ENCODE measurements at places on chromosomes 4 and X. TPM values are rescaled to one million over a fixed set of nuclear protein-coding genes. Genes with fewer than 3 reads are reported as not detected.

GRCh38 chr4:184475096-184475461 is 729 bp upstream of the IRF2 start:
- peak; percentile 28 for DNase-seq

DNA sequence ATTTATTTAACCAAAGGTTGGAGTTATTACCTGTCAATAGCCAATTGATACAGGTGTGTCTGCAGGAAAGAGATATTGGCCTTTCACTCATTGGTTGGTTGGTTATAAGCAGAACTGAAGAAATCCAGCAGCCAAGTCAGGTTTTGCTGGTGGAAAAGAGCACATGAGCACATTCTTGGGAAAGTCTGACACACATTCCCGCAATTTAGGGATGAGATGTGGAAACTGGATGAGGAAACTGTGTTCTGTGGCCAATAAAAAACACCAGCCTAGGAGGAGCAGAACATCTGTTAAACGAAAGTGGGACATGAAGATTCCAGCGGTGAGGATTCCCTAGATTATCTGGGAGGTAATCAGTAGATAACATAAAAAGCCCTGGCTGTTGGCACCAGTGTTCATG is 567.4 kb upstream of the CPEB2 start:
- DNase-seq: no peak

- DNase-seq: peak; percentile 59
Measured at GRCh38 chrX:154534526-154535322, 11.9 kb downstream of the G6PD start.

DNA sequence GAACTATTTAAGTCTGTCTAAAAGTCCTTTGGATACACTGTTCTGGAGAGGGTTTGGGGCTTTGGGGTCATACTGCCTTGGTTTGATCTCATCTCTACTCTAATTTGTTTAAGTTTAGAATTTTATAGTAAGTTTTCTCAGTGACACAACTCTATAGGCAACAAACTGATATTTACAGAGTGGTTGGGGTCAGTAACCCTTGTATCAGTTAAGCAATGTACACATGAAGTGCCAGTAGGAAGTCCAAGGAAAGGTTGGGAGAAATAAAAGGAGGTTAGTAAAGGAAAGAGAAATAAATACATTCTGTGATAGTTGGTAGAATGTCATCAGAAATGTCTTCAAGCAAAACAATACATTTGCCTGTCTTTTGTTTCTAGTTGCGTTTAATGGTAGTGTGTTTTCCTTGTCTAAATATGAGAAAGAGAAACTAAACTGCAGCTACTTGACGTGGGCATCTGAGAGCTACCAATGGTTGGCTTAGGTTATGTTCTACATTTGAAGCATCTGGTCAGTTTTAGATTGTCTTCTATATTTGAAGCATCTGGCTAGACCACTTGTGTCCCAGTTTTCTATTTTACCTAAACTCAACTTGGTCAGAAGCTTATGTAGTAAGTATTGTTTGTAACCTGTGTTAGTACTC is 6.9 kb downstream of the ATP7A start:
- DNase-seq: no peak

Gene ETDB
- not detected for polyA plus RNA-seq

Gene GPM6B
- not detected for polyA plus RNA-seq

Gene KLKB1
- 0.08 TPM for polyA plus RNA-seq
